Chondrocyte (in vitro differentiated cells): ENCODE measurements at places on chromosomes 1 and 21. TPM values are rescaled to one million over a fixed set of nuclear protein-coding genes. Genes with fewer than 3 reads are reported as not detected.

The SYCP1 gene
- total RNA-seq: not detected in 3 replicates

The LRRC3 gene
- total RNA-seq: 3.3 to 8.0 TPM (median 7.4 TPM) in 3 replicates

The CYP4Z1 gene
- total RNA-seq: not detected in 3 replicates

The LCE1E gene
- total RNA-seq: not detected in 3 replicates

The OR2G6 gene
- total RNA-seq: not detected in 3 replicates
